Naive thymus-derived CD4-positive, alpha-beta T cell (primary cell): ENCODE measurements at places on chromosomes 5 and 9. TPM values are rescaled to one million over a fixed set of nuclear protein-coding genes. Genes with fewer than 3 reads are reported as not detected.

Gene ARID3C
- total RNA-seq = not detected

Gene LCP2
- total RNA-seq = 414 TPM

Gene SVEP1
- total RNA-seq = not detected in 2 replicates

GRCh38 chr9:134382733-134383132 is 56.5 kb downstream of the RXRA start:
- DNase-seq = no peak

DNA sequence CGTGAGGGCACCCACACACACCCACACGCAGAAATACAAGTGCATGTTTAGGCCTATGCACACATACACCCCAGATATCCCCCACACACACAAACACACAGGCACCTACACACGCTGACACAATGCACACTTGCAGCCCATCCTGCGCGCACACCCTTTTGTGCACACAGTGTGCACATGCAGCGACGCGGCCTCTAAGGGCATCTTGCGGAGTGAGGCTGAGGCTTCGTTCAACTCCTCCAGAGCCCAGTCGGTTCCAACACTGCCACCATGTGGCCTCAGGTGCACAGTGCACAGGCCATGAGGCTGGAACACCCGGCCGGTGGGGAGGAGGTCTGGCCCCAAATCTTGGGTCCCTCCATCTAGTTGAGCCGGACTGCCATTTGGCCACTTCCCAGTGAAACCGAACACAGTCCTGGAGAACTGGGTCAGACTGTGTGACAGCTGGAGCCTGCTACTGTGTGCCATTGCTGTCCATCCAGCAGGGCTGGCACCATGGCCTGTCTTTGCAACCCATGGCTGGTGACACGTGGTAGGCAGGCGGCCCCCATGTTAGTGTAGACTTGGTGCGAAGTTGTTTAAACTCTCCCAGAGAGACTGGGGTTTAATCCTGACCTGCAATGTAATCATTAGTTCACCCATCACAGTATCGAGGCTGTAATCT is 97.7 kb upstream of the MVB12B start:
- DNase-seq = peak; percentile 62

DNA sequence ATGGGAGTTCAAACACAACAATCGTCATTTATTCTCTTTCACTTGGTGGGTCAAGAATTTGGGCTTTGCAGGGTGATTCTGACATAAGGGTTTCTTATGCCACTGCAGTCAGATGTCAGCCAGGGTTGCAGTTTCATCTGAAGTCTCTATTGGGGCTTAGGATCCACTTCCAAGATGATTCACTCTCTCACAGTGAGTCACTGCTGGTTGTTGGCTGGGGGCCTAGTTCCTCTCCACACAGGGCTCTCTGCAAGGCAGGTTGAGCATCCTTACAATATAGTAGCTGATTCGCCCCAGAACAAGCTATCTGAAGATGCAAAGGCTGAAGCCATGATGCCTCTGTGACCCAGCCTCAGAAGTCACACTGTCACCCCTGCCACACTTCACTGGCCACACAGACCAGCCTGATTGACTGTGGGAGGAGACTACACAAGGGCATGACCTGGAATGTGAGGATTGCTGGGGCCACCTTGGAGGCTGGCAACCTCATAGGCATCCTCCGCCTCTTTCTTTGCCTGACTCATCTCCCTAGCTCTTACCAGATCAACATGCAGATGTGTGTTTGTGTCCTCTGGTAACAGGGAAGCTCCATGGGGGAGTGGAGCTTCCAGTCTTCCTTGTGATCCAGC is 4.5 kb upstream of the CARD19 start:
- no peak for DNase-seq
